Fibroblast of lung (primary cell): ENCODE measurements at places on chromosomes 11 and 22. TPM values are rescaled to one million over a fixed set of nuclear protein-coding genes. Genes with fewer than 3 reads are reported as not detected.

DNA sequence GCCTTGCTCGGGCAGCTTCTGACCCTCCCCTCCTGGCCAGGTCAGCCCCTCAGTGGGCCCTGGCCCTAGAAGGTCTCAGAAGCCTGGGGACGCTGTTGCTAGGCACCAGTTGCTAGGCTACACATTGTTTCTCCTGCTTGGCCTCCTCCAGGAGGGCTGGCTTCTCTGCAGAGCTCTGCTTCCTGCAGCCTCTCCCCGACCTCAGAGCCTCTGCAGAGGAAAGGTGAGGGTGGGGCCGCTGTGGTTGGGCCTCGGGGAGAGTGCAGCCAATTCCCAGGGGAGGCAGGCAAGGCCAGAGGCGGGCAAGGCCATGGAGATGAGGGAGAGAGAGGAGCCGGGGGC lies 27.6 kb upstream of the LRRC10B start:
- H3K36me3 ChIP-seq = no peaks in the 10 kb centered on the region
- no peaks in the 10 kb centered on the region for H3K4me1 ChIP-seq
- peaks cover 7% of the 10 kb centered on the region for H3K27me3 ChIP-seq
- H3K27ac ChIP-seq = no peak overlapping the region

GPR83 gene
- total RNA-seq = not detected in 2 replicates

SCT gene
- not detected in 2 replicates for total RNA-seq

MPPED1 gene
- total RNA-seq = not detected in 2 replicates

DNA sequence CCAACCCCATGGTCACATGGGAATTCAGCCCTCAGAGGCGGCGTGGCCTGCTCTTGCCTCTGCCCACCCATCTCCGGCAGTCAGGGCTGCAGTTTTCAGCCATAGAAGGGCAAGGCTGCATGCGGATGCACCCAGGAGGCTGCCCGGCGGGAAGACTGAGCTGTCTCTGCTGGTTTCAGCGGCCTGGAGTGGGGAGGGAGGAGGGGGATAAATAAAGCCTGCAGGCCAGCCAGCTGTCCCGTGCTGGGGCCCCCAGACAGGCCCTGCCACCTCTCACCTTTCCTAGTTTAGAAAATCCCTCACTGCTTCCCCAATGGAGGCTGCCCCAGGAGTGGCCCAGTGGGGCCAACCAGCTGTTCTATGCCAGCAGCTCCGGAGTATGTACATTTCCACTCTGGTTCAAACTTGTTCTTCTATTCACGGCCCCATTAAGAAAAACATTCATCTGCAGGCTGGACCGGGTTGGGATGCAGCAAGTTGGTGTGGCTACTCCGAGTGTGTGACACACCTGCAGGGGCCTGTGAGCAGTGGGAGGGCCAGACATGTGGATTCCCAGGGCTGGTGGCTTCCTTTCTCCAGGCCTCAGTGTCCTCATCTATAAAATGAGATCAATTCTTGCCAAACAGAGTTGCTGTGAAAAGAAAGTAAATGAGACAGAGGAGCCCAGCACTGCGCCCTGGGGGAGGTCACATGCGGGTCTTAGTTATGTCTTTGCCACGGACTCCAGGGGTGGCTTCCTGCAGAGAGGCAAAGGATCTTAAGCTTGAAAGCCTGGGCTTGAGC lies 5.0 kb downstream of the MICALL1 start:
- H3K36me3 ChIP-seq = peaks cover 10% of the 10 kb centered on the region
- H3K4me1 ChIP-seq = peaks cover 18% of the 10 kb centered on the region
- H3K27me3 ChIP-seq = no peaks in the 10 kb centered on the region
- no peak for DNase-seq

DNA sequence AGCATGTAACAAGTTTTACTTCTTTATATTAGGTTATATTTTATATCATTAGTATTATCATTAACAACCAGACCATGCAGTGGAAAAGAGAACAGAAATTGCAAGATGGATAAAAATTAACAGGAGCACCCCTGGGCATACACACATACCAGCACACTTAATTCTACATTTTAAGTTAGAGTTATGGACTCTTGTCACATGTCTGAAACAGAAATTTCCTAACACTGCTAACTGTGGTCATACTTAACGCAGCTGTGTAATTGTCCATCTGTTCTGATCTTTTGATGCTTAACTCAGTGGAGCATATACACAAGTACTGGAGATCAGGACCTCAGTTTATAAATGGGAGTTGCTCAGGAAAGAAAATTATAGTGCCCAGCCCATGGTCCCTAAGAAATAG lies 358 bp downstream of the OR52H1 start:
- DNase-seq = no peak
- no peaks in the 10 kb centered on the region for H3K4me1 ChIP-seq
- no peaks in the 10 kb centered on the region for H3K27me3 ChIP-seq
- no peaks in the 10 kb centered on the region for H3K36me3 ChIP-seq

GRCh38 chr22:23110190-23110921 lies 31.4 kb downstream of the RSPH14 start:
- no peaks in the 10 kb centered on the region for H3K27me3 ChIP-seq
- H3K4me3 ChIP-seq = no peak overlapping the region
- no peak overlapping the region for H3K27ac ChIP-seq
- H3K36me3 ChIP-seq = no peaks in the 10 kb centered on the region
- no peak for DNase-seq

CHST1 gene
- total RNA-seq = under 0.01 and 0.26 TPM in 2 replicates

- no peaks in the 10 kb centered on the region for H3K27me3 ChIP-seq
- DNase-seq = no peak
- no peaks in the 10 kb centered on the region for H3K36me3 ChIP-seq
- H3K27ac ChIP-seq = no peak overlapping the region
- H3K4me3 ChIP-seq = no peak overlapping the region
Observed at GRCh38 chr11:65379698-65380459, 2.6 kb downstream of the SLC25A45 start.

OR8G5 gene
- total RNA-seq = not detected in 2 replicates

LPXN gene
- 2.8 and 8.6 TPM in 2 replicates for total RNA-seq

F2 gene
- not detected in 2 replicates for total RNA-seq

TMEM191C gene
- 0.51 and 2.6 TPM in 2 replicates for total RNA-seq

LDHAL6A gene
- not detected in 2 replicates for total RNA-seq

- H3K36me3 ChIP-seq = no peaks in the 10 kb centered on the region
- peaks cover 20% of the 10 kb centered on the region for H3K27me3 ChIP-seq
- no peak overlapping the region for H3K4me3 ChIP-seq
- H3K4me1 ChIP-seq = no peaks in the 10 kb centered on the region
Observed at GRCh38 chr11:19216709-19217374, 15.1 kb upstream of the CSRP3 start.

- H3K27ac ChIP-seq = no peak overlapping the region
- no peaks in the 10 kb centered on the region for H3K27me3 ChIP-seq
- no peak overlapping the region for H3K4me3 ChIP-seq
- H3K36me3 ChIP-seq = no peaks in the 10 kb centered on the region
- DNase-seq = peak; percentile 9
- no peaks in the 10 kb centered on the region for H3K4me1 ChIP-seq
Observed at GRCh38 chr11:29432719-29433325, 584.0 kb downstream of the KCNA4 start.

DNA sequence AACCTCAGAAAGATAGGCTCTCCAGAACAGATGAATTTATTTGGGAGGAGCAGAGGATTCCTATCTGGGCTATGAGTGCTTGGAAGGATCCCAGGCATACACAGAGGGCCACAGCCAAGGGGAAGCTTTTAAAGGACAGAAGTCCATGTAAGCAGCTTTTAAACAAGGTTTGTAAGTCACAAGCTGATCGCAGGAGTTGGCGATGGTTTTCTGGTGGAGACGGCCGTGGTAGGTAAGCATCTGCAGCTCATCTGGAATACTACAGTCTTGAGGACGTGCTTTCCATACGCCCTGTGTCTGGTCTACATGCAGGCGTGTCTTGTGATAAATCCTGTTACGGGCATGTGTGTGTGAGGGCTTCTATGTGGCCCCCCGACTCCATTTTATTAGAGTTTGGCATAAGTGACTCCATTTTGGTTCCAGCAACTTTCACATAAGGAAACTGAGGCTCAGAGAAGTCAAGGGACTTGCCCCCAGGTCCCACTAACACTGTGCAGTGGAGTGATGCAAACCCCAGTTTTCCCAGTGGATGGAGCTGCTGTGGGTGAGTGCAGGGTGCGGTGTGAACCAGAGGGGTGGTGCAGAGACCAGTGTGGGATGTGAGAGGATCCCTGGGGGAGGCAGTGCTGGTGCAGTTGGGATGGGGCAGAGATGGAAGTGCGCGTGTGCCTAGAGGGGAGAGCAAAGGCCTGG lies 11.8 kb upstream of the ACY3 start:
- H3K4me1 ChIP-seq = no peaks in the 10 kb centered on the region
- no peak overlapping the region for H3K4me3 ChIP-seq
- no peak for DNase-seq
- no peak overlapping the region for H3K27ac ChIP-seq
- no peaks in the 10 kb centered on the region for H3K27me3 ChIP-seq
- no peaks in the 10 kb centered on the region for H3K36me3 ChIP-seq

DNA sequence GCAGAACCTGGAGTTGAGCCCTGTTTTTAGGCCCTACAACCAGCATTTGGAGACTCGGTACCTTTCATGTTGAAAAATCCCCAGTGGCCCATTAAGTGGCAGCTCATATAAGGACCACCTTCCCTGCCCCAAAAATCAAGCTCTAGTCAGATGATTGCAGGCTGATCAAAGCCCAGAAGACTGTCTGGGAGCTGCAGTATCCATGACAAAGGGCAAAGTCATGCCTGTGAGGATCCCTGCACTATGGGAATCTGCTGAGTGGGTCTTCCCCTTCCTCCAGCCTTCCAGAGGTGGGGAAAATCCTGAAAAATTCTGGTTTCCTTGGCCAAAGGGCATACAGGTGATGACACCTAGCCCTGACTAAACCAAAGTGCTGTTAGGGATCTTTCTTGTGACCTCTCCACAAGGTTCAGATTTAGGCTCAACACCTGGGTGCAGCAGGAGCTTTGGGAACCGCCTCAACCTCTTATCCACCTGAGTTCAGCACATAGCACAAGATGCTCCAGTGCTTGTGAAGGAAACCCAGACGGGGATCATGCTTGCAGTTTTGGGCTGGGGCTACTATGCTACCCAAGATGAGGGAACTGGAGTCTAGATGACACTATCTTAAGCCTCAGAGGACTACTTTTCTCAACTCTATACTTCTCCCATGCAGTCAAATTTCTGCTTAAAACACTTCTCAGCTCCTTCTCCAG lies 1.2 kb upstream of the TRIM3 start:
- peaks cover 13% of the 10 kb centered on the region for H3K4me1 ChIP-seq
- H3K4me3 ChIP-seq = no peak overlapping the region
- DNase-seq = no peak

- H3K27ac ChIP-seq = no peak overlapping the region
- no peaks in the 10 kb centered on the region for H3K4me1 ChIP-seq
- H3K4me3 ChIP-seq = no peak overlapping the region
- no peaks in the 10 kb centered on the region for H3K27me3 ChIP-seq
- DNase-seq = no peak
Observed at GRCh38 chr11:104259121-104259610, 95.2 kb upstream of the PDGFD start.
